Stimulated activated CD4-positive, alpha-beta T cell treated with anti-CD3 and anti-CD28 coated beads, TNF-alpha, amount 100 ng/mL, for 4 hours (primary cell): ENCODE measurements at places on chromosomes 12 and 14.

DNA sequence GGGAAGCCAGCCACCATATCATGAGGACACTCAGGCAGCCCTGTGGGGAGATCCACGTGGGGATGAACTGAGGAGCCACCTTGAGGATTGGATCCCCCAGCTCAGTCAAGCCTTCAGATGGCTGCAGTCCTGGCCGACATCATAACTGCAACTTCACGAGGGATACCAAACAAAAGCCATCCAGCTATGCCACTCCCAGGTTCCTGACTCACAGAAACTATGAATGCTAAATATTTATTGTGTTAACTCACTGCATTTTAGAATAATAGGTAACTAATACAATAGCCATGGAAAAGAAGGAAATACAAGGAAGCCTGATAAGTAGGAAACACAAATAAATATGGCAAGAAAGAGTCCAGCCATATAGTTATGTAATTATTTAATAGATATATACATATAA lies 42.1 kb upstream of the FAM222A start:
- DNase-seq = no peak

DNA sequence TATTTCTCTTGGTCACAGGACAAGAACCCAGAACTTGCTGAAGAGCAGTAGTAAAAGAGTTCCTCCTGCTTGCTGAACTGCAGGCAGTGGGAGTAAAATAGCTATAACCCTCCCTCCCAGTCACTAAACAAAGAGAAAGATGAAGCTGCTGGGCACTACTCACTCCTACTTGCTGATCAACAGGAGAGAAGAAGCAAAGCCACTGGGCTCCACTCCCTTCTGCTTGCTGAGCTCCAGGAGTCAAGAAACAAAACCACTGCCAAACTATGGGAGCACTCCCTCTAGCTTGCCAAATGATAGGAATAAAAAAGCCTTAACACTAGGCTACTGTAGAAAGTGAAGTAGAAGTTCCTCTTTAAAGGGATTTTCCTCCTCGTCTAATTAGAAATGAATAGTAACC lies 155.3 kb downstream of the RASSF9 start:
- DNase-seq = no peak

GRCh38 chr14:92334050-92334449 lies 11.1 kb downstream of the SLC24A4 start:
- DNase-seq = no peak

DNA sequence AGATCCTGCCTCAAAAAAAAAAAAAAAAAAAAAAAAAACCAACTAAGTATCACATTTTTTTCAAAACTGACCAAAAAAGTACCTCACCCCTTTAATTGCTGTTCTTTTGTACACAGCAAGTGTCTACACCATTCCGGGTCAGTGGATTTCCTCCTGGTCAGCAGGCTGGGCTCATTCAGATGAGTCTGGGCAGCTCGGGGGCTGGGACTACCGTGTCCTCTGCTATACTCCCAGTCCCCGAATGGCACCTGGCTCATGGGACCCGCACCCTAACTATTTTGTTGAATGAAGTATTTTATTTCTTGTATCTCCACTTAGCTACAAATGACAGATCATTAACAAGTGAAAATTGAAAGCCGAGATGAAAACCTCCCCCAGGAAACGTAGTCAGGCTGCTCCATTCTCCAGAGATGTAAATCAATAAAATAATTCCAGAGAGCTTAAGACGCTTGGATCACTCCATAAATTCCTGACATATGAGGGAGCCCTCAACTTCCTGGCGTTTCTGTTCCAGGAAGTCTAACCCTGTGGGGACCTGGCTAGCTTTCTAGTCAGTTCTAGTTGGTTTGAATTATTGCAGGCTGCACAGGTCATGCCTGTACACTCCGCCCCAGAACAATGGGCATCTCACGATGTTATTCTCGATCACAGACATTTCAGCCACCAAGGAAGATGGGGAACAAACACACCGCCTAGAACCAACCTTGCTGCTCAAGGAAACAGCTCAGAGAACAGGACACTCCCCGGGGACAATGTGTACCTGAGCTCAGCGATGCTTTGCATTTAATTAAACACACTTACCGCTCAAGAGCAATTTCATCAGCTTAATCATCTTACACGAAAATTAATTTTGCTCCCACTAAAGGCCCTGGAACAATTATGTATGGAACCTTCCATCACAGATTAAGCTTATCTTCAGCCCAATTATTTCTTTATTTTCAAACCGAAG lies 76.3 kb downstream of the RIMBP2 start:
- no peak for DNase-seq

DNA sequence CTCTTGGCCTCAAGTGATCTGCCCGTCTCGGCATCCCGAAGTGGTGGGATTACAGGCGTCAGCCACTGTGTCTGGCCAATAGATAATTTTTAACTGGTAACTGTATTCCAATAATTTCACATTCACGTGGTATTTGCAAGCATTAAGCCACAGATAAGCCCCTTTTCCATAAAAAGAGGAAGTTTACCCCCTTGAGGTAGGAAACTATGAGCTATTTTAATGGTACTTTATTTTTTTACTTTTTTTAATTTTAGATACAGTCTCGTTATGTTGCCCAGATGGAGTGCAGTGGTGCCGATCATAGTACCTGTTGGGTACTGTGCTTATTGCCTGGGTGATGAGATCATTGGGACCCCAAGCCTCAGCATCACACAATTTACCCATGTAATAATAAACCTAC lies 42.9 kb upstream of the AP4S1 start:
- DNase-seq = no peak

- DNase-seq = no peak
Observed at GRCh38 chr12:32116897-32117296, 10.2 kb downstream of the BICD1 start.

DNA sequence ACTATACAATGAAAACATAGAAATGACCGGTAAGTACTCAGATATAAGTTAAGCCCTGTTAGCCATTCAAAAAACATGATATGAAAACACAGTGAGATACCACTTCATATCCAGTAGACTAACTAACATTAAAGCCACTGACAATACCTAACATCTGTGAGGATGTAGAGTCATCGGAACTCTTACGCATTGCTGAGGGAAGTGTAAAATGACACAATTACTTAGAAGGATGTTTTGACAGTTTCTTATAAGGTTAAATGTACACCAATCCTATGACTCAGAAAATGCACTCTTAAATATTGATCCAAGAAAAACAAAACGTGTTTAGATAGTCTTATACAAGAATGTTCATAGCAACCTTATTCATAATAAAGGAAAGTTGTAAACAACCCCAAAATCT lies 782.9 kb downstream of the BCL11B start:
- no peak for DNase-seq

- no peak for DNase-seq
Observed at GRCh38 chr12:1357171-1357570, 237.2 kb downstream of the FBXL14 start.

DNA sequence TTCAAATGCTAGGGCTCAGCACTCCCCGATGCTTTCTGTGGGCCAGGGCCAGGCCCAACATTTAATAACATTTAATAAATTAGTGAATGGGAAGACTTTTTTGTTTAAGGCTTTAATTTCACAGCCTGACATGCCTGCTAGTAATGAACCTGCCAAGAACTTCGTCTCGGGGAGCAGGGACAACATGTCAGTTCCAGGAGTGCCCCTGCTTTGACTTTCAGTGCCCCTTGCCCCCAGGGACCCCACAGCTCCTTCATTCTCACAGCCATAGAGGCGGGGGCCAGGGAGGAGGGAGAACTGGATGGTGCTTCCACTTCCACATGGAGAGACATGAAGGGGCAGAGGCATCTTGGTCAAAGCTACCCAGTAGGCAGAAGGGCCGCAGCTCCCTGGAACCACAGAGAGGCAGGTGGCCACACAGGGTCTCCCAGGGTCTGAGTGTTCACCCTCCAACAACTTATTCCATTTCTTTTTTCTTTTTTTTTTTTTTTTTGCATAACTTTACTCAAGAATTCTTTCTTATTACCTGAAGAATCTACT lies 66.0 kb upstream of the DDX11 start:
- no peak for DNase-seq

- DNase-seq = no peak
Observed at GRCh38 chr12:94244165-94245133, 96.1 kb downstream of the PLXNC1 start.

DNA sequence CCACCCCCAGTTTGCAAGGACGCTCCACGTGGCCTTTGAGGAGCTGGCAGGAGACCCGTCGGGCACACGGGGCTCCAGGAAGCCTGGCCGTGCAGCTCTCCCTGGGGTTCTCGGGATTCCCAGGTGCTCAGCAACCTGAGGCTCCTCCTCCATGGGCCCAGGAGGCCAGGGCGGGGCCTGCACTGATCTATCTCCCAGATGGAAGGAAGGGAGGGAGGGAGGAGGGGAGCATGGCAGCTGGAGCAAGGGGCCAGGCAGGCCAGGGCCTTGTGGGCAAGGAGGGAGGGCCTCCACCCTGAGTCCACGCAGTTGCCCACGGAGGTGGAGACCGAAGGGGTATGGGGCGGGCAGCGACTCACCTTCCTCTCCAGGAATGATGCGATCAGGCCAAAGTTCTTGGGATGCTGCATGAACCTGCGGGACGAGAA lies 127.3 kb downstream of the RFLNA start:
- no peak for DNase-seq

- no peak for DNase-seq
Observed at GRCh38 chr12:44640427-44641190, 235.5 kb downstream of the NELL2 start.

DNA sequence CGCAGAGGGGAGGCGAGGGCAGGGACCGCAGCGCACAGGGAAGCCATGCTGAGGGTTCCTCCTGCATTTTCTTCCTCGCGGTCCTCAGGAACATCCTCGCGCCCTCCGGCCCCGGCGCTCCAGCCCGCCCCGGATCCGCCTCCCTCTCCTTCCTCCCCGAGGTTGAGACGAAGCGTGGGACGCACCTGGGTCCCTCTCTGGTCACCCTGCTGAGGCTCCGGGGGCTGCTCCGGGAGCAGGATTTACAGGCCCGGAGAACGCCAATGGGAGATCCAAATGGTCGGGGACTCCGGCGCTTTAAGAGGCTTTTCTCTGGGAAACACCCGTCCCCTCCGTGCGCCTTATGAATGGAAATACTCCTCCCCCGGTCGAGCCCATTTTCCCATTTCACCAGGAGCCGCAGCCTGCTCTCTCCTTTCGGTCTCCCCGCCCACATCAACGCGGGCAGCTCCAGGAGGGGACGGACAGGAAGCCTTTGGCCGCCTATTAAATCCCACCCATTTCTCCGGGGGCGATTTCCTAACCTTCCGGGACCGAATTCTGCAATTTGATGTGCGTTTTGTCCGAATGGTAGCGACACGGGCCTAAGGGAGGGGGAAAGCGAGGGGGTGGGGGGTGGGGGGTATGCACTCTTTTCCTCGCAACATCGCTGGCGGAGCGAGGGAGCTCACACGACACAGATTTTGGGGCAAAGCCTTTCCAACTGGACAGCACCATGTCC lies at the start of gene UNC79:
TSS of gene UNC79 (plus strand) at position 625 of the 721 bp plus-strand sequence. CDS start at position 716, 91 bp downstream.
- DNase-seq = no peak

GRCh38 chr14:28102001-28102400 lies 664.6 kb upstream of the FOXG1 start:
- no peak for DNase-seq

DNA sequence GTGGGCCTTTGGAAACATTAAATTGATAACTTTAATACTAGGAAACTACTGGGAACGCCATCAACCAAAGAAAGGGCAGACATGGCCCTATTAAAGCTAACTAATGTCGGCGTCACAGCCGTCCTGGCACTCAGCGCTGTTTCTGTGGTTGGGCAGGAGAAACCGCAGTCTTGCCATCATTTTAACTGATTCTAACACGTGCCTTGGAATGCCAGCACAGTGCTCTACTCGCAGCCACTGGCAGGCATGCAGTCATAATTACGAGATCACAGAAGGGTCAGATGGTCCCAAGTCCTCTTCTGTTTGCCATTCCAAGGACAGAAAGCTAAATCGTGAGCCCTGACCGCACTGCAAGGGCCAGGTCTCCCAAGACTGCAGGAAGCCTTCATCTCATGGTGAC lies 75.2 kb downstream of the RIMBP2 start:
- no peak for DNase-seq

DNA sequence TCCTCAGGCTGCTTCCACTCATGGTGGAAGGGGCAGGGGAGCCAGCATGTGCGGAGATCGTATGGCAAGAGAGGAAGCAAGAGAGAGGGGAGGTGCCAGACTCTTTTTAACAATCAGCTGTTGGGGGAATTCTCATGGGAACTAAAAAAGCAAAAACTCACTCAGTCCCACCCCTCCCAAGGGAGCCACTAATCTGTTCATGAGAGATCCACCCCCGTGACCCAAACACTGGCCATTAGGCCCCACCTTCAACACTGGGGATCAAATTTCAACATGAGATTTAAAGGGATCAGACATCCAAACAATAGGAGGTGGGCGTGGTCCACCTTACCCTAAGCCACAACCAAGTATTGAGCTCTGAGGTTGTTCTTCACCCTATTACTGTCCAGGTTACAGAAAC lies 375.1 kb downstream of the GRIN2B start:
- no peak for DNase-seq

DNA sequence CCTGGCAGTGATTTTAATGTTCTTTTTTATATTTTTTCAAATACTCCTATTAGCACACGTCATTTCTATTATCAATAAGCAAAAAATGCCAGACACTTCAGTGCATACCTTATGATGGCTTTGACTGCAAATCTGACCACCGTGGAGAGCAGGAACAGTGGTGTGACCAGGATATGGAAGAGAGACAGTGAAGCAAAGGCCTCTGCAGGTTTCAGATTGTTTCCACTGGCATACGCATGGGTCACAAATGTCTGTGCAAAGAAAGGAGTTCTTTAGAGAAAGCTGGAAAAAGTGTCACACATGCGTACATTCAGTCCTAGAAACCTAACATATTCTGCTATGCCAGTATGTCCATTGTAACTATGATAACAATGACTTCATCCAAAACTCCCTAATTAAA lies 47.3 kb downstream of the ABCC9 start:
- no peak for DNase-seq

- DNase-seq = no peak
Observed at GRCh38 chr12:40313928-40314327, 89.1 kb downstream of the LRRK2 start.

DNA sequence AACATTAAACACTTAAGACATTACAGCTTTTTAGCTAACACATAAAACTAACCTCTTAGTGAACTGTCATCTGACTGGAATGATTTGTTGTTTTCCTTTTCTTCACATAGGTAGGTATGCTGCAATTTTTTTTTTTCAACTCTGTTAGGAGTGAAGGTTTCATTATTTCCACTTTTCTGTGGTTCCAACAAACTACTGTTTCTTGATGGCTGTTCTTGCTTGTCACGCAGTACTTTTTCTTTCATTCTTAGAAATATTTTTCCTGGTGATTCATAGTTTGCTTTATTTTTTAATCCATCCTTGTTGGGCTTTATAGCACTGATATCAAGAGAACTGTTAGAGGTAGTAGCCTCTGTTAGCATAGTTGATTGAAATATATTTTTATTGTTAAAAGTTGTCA lies 6.3 kb downstream of the MIS18BP1 start:
- no peak for DNase-seq

GRCh38 chr12:1213618-1214205 lies 222.7 kb downstream of the ERC1 start:
- DNase-seq = no peak

GRCh38 chr12:31600252-31600651 lies 9.3 kb upstream of the DENND5B start:
- DNase-seq = no peak

GRCh38 chr14:76126076-76126475 lies 25.6 kb upstream of the GPATCH2L start:
- DNase-seq = no peak
